Right atrium auricular region (tissue), 2 donors: ENCODE measurements at places on chromosomes 12 and 14.

DNA sequence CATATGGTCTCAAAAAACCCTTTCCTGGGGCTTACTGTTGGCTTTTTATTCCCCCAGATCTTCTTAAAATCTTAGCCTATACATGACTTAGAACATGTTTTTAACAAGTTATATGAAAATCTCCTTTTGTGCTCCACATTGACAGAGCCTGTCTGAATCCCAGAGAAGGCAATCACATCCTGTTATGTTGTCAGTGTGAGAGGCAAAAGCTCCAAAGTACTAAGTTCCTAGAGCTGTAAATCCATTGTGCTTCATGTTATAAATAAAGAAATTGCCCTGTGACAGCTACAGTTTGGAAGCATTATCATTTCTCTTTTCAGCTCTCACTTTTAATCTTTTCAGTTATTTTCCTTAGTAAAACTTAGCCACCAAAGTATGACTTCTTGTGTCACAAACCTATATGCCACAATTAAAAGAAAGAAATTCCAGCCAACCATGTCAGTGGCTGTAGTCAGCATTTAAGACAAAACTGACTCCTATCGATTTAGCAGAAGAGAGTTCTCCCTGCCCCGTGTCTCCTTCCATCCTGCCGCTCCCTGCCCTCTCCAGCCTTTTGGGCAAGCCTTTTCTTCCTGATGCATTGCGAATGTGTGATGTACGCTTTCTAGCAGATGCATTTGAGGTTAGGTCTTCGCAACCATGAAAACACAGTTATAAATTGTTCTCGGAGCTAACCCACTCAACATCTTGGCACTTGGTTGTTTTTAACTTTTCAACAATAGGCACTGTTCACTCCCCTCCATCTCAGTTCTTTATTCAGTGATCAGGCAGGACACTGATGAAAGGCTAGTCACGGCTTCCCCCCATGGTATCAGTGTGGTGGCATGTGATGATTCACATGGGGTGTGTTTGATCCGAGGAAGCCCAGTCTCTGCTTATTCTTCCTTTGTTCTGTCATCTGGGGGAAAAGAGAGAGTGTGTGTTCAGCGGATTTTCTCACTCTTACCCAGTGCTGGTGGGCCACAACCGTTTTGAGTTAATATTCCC is 143.5 kb downstream of the SSPN start:
- no peak for DNase-seq

GRCh38 chr12:88468581-88468980 is 111.7 kb downstream of the KITLG start:
- no peak for DNase-seq

- no peak for DNase-seq
These were observed 874 bp upstream of the YARS2 start for GRCh38 chr12:32756476-32757066.

GRCh38 chr12:65937806-65938205 is 113.5 kb downstream of the HMGA2 start:
- no peak for DNase-seq

DNA sequence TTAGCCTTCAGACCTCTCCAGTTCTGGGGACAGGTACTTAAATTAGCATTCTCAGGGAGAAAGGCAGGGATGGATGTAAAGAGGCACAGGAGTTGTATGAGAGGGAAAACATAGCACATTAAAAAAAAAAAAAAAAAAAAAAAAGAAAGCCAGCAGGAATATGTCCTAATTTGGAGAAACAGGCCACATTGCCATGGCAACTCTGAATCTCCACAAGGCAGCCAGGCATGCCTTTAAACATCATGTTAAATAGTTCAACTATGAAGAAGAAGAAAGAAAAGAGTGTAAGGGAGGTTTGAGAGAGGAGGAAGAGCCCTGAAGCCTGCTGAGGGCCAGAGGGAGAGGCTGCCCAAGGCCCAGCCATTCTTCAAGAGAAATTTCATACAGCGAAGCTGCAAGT is 145.8 kb downstream of the GRIN2B start:
- no peak for DNase-seq

DNA sequence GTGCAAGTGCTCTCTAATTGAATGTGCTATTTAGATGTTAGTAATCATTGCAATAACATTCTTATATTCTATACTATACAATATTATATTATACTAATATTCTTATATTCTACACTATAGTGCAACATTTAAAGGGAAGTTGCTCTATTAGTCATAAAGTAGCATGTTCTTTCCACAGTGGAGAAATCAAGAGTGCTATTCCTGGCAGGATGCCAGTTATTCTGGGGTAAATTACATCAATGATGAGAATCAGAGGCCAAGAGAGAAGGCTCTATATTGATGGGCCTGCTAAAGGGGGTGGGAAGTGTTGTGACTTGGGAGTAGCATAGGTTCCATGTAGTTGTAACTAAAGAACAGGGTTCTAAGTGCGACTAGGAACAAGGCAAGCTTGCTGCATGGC is 121.5 kb downstream of the SLC15A5 start:
- no peak for DNase-seq

GRCh38 chr14:66708267-66708666 is 200.3 kb downstream of the GPHN start:
- no peak for DNase-seq

GRCh38 chr12:58932806-58933681 is 12.7 kb upstream of the LRIG3 start:
- no peak for DNase-seq

DNA sequence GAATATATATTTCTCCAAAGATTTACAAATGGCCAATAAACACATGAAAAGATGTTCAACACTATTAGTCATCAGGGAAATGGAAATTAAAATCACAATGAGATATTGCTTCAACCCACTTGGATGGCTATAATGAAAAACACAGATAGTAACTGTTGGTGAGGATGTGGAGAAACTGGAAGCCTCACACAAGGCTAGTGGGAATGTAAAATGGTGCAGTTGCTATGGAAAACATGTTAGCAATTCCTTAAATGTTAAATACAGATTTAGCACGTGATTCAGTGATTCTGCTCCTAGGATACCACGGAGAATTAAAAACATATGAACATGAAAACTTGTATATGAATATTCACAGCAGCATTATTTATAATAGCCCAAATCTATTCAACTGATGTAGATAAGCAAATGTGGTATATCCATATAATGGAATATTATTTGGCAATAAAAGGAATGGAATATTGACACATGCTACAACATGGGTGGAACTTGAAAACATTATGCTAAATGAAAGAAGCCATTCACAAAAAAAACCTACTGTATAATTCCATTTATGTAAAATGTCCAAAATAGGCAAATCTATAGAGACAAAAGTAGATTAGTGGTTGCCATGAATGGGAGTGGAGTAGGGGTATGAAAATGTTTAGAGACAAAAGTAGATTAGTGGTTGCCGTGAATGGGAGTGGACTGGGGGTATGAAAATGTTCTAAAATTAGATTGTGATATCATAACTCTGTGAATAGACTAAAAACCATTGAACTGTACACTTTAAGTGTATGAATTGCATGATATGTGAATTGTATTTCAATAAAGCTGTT is 227.1 kb upstream of the DDHD1 start:
- DNase-seq, result no peak

GRCh38 chr14:51006324-51006723 is 62.0 kb upstream of the PYGL start:
- DNase-seq, result no peak

DNA sequence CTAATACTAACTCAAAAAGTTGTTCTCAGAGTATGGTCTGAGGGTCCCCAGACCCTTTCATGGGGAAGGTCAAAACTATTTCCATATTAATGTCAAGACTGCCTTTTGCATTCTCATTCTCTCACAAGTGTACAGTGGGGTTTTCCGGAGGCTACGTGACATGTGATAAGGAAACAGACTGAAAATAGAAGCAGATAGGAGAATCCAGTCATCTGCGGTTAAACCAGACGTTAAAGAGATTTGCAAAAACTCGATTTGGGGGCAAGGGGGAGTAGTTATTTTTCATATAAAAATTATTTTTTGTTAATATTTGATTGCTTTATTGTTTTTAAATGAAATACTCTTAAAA is 1.0 kb upstream of the NAP1L1 start:
- DNase-seq, result no peak

DNA sequence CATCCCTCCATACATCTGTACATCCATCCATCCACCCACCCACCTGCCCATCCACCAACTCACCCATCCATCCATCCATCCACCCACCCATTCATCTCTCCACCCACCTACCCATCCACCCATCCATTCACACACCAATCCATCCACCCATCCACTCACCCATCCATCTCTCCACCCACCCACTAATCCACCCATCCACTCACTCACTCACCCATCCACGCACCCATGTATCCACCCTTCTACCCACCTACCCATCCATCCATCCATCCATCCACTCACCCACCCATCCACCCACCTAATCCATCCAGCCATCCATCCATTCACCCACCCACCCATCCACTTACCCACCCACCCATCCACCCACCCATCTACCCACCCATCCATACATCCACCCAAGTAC is 16.2 kb downstream of the GALNT9 start:
- no peak for DNase-seq

GRCh38 chr14:59055439-59056045 is 132.9 kb upstream of the DAAM1 start:
- DNase-seq, result no peak

- DNase-seq, result no peak
These were observed 420.9 kb upstream of the ATP2B1 start for GRCh38 chr12:90129366-90130030.

DNA sequence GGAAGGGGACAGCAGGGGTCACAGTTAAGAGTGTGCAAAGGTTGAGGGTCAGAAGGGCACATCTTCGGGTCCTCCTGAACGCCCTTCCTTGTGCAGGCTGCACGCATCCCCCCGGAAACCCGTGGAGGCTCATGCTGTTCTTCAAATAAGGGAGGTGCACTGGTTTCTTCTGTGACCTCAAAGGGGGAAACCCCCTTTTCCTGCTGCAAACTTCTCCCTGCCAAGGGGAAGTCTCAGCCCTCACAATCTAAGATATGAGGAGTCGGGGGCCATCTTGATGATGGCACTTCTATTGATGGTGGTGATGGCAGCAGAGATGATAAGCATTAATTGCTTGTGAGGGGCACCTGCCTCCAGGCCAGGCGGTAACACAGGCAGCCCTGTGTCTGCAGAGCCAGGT is 40.0 kb downstream of the ISCA2 start:
- DNase-seq, result no peak

- no peak for DNase-seq
These were observed 20.9 kb downstream of the SYNE3 start for GRCh38 chr14:95495538-95496025.

DNA sequence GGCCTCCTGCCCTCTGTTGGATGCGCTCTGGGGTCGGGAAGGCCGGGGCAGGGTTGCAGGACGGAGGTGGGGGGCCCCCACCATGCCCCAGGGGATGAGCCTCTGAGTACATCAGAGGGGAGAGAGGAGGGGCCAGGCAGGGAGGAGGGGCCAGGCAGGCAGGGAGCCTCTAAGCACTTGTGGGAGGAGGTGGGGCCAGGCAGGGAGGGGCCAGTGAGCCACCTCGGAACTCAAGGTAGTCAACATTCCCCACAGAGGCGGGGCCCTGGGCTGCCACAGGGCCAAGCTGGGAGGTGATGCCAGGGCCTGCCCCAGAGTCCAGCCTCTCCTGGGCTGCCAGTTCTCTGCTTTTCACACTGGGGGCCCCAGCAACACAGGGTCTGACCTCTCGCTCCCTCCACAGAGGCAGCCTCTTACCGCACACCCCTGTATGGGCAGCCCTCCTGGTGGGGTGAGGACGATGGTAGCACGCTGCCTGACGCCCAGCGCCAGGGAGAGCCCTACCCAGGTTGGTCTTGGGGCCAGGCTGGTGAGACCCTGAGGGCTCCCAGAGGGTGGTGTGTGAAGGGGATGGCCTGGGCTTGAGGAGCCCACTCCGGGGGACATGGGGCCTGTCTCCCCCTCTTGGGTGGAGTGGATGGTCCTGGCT is 17.4 kb downstream of the CEP170B start:
- DNase-seq, result no peak

DNA sequence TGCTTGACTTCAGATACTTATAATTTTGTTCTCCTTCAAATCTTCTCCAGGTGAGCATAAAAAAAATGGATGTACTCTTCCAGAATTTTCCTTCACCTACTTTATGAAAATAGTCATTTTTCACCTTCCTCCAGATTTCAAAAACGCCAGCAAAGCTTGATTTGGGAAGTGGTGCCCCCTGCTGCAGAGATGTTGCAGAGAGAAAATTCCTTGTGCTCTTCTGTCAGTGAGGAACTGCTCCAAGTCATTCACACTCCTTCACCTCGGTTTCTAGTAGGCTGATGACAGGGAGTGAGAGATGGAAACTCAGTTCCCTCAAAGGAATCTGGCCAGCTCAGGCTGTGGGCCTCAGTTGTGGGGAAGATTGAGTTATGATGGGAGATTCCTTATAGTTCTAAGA is 24.2 kb upstream of the RNASE3 start:
- DNase-seq, result no peak
